ENCODE measurements at places on chromosomes 13 and 19. TPM values are rescaled to one million over a fixed set of nuclear protein-coding genes. Genes with fewer than 3 reads are reported as not detected.

The CABP5 gene
- total RNA-seq, result not detected

GRCh38 chr13:38399535-38399934, 49.9 kb downstream of the UFM1 start:
- no peaks in the 10 kb centered on the region for H3K27me3 ChIP-seq
- DNase-seq, result no peak
- no peak overlapping the region for H3K27ac ChIP-seq
- H3K4me1 ChIP-seq, result no peaks in the 10 kb centered on the region
- no peak overlapping the region for H3K4me3 ChIP-seq
- H3K36me3 ChIP-seq, result no peaks in the 10 kb centered on the region

DNA sequence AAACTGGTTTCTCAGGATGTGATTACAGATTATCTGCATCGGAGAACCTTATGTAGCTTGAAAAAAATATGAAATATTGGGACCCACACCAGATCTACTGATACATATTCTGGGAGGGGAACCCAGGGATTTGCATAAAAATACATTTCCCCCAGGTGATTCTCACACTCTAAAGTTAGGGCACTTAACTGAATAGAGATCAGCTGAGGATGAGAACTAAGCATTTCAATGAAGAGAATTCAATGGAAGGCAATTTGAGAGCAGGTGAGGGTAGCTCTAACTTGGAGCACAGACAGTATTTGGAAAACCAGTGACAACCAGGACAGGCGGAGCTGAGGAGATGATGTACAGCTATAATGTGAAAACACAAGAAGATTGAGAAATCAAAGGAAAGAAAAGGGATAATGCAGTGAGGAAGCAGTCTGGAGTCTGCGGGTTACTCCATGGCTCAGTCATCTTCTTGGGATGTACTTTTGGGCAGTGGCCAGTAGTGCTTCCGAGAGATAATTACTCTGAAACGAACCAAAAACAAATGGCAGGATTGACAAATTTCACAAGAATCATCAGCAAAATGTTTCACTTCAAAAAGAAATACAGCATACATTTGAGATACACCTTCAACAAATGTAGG, 6.1 kb upstream of the OXGR1 start:
- no peaks in the 10 kb centered on the region for H3K4me1 ChIP-seq
- no peaks in the 10 kb centered on the region for H3K36me3 ChIP-seq
- peaks cover 5% of the 10 kb centered on the region for H3K27me3 ChIP-seq

GRCh38 chr13:112071102-112071722, 4.3 kb downstream of the SOX1 start:
- no peak for DNase-seq
- peaks cover 73% of the 10 kb centered on the region for H3K27me3 ChIP-seq
- H3K36me3 ChIP-seq, result no peaks in the 10 kb centered on the region

DNA sequence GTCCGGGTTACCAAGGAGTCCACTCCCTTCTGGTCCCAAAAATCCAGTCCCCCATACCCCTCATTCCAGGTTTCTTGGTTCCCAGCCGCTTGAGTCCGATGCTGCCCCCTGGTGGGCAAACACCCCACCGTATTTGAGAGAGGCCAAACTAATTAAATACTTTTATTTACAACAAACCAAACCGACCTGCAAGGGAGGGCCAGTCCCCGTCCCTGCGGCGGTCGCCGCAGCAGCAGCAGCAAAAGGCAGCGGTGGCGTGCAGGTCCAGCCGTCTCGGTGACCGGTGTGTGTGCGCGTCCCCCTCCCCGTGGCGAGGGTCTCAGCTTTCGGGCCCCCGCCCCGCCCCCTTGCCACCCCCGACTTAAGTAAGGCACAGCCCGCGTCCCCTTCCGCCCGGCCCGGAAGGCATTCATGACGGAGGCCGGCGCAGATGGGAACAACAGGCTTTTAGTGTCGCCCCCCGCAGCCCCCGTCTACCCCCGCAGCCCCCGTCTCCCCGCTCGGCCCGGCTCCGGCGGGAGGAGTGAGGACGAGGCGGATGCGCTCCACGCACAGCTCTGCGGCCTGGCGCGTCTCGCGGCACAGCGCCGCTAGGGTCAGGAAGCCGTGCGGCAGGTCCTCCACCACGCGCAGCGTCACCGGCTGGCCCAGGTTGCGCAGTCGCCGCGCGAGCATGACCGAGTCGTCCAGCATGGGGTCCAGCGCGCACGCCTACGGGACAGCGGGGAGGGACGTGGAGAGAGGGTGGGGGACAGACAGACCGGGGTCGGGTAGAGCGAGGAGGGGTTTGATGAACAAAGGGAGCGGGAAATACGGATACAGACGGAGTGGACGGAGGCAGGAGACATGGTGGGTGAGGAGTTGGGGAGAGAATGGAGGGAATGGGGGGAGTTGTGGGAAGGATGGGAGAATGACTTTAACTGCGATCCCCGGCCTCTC, 11.5 kb upstream of the CNFN start:
- H3K27ac ChIP-seq, result peak overlapping the region; percentile 26
- no peaks in the 10 kb centered on the region for H3K4me1 ChIP-seq
- no peaks in the 10 kb centered on the region for H3K27me3 ChIP-seq
- DNase-seq, result peak; percentile 89

- H3K27me3 ChIP-seq, result no peaks in the 10 kb centered on the region
- H3K27ac ChIP-seq, result no peak overlapping the region
- DNase-seq, result no peak
- H3K36me3 ChIP-seq, result peaks cover 39% of the 10 kb centered on the region
These were observed 27.5 kb upstream of the SIGLEC11 start for GRCh38 chr19:49988433-49988832.

GRCh38 chr13:74201530-74201929, 67.3 kb upstream of the KLF12 start:
- DNase-seq, result no peak
- H3K4me3 ChIP-seq, result no peak overlapping the region
- H3K27ac ChIP-seq, result no peak overlapping the region
- H3K36me3 ChIP-seq, result no peaks in the 10 kb centered on the region

GRCh38 chr19:51573331-51573730, 2.2 kb downstream of the ZNF175 start:
- H3K4me3 ChIP-seq, result no peak overlapping the region
- peaks cover 17% of the 10 kb centered on the region for H3K4me1 ChIP-seq
- no peak for DNase-seq

GRCh38 chr19:38670921-38671398, 23.5 kb downstream of the ACTN4 start:
- peaks cover 83% of the 10 kb centered on the region for H3K4me1 ChIP-seq
- H3K27ac ChIP-seq, result peak overlapping the region; percentile 98
- no peaks in the 10 kb centered on the region for H3K27me3 ChIP-seq
- no peaks in the 10 kb centered on the region for H3K36me3 ChIP-seq
- DNase-seq, result no peak
- no peak overlapping the region for H3K4me3 ChIP-seq

DNA sequence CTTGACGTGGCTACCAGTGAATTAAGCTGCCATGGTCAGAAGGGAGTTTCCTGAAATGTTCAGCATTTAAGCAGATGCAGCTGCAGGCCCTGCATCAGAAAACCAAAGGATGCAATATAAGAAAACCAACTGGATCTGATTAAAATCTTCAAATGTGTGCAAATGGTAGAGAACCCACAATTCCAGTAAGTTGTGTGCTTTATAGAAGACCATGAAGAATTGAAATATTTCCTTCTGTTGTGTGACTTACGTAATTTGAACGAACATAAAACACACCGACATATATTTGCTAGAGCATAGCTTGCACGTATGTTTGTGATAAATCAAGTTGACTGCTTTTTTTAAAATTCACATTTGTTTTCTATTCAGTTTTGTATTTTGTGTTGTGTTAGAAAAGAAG, 191.4 kb downstream of the COL4A1 start:
- peaks cover 2% of the 10 kb centered on the region for H3K27me3 ChIP-seq
- no peak overlapping the region for H3K4me3 ChIP-seq
- H3K27ac ChIP-seq, result no peak overlapping the region
- peaks cover 10% of the 10 kb centered on the region for H3K4me1 ChIP-seq
- H3K36me3 ChIP-seq, result no peaks in the 10 kb centered on the region
